Fibroblast of villous mesenchyme (primary cell): ENCODE measurements at places on chromosomes 5 and 9. TPM values are rescaled to one million over a fixed set of nuclear protein-coding genes. Genes with fewer than 3 reads are reported as not detected.

GRCh38 chr9:133704711-133705181, 33.4 kb downstream of the SARDH start:
- no peak for DNase-seq

GRCh38 chr5:74200560-74200959, 440.0 kb downstream of the ENC1 start:
- DNase-seq: no peak

The SVEP1 gene
- total RNA-seq: 39.6 and 81.2 TPM in 2 replicates

GRCh38 chr5:106331415-106331814, 1339.3 kb downstream of the EFNA5 start:
- peak; percentile 86 for DNase-seq

- no peak for DNase-seq
These were observed 8.6 kb downstream of the BHMT start for GRCh38 chr5:79120221-79120620.

DNA sequence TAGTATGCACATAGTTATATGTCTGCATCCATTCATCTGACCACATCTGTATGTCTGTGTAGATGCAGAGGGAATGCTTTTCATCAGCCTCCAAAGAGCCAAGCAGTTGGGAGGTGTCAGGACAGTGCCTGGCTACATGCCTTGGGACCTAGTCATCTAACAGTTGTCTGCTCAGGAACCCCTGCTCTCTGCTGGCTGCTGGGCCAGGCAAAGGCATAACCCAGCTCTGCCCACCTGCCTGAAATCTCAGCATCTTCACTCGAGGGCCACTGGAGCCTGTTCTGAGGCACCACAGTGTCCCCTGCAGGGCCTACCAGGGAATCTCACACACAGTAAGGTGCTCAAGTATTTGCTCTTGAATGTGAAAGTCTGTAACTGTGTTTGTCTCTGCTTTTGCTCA, 3.7 kb downstream of the C9orf50 start:
- peak; percentile 67 for DNase-seq

The CDKN2B gene
- total RNA-seq: 43.2 and 58.3 TPM in 2 replicates

GRCh38 chr9:83537331-83538171, 650 bp downstream of the FRMD3 start:
- peak; percentile 7 for DNase-seq

DNA sequence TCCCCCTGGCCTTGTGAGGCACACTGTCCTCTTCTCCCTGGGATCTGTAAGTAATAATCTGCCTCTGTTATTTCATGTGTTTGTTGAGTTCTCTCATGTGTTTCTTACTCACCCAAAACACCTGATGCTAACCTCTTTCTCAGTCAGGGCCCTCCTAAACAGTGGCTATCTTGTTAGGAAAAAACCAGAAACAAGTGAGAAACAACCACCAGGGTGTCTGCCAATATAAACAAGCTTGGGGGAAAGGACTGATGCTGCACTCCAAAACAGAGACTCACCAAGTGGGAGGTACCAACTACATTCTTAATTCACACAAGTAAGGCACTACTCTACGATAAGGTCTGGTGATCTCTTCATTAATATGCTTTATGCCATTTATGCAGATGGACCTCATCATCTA, 564.4 kb downstream of the SEMA5A start:
- peak; percentile 28 for DNase-seq

The REEP5 gene
- total RNA-seq: 47.0 and 48.8 TPM in 2 replicates

DNA sequence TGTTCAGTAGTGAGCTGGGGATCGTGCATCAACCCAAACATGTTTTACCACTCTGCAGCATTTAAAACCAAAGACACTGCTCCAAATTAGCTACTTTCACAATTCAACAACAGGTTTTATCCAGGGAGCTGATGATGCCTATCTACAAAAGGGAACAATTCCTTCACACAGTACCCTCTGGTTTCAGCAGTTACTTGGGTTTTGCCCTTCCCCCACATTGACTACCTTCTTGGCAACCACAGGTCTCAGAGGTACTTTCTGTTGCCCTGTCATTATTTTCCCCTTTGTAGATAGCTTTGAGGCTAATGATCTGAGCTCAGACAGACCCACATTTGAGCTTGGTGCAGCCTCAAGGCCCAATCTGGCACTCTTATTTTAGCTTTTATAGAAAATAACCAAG, 96.1 kb downstream of the WDR41 start:
- DNase-seq: no peak

DNA sequence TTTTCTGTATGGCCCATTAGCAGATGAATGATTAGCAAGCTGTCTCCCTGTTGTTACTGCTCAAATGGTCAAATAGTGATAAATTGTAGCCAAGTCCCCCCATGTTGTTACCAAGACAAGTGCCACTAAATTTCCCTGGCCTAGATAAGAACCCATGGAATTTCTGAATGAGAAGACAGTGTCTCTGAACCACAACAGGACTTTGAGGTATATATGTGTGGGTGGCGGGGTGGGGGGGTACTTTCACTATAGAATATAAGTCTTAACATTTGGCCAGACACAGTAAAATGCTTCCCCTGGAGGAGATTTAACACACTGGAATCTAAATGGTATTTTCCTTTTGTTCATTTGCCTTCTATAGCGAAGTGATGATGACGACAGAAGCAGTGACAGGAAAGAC, 28.7 kb downstream of the XPA start:
- no peak for DNase-seq

The CARD9 gene
- total RNA-seq: 14.7 and 20.0 TPM in 2 replicates

The LHFPL2 gene
- total RNA-seq: 35.0 and 44.1 TPM in 2 replicates

DNA sequence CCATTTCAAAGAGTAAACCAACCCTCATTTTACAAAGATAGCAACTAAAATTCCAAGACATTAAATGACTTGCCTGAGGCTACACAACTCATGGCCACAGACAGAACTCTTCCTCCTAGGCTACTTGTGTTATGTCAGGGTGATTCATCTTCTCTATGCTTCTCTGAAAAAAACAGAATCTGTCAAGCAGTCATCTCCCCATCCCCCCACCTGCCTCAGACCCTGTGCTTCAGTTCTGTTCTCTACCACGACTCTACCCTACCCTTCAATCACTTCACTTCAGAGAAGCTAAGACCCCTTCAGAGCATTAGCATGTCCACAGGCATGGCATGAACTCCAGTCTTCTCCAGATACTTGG, 277.7 kb upstream of the PTGER4 start:
- DNase-seq: peak; percentile 25

DNA sequence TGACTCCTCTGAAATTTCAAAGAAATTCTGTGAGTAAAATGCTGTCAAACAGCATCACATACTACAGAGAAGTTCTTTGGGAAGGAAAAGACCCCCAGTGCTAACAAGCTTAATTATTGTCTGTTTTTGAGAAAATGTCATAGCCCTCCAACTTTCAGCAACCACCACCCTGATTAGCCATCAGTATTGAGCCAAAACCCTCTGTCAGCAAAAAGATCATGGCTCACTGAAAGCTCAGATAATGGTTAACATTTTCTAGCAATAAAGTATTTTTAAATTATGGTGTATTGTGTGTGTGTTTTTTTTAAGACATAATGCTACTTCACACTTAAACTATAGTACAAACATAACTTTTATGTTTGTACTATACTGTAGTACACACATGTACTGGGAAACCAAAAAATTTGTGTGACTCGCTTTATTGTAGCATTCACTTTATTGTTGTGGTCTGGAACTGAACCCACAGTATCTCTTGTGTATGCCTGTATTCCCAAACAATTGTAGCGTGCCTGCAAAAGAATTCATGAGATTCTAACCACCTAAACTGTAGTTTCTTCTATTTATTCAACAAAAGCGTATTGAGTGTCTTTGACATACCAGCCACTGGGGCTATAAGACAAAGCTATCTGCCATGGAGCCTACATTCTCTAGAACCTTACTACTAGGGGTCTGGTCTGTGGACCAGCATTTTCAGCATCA, 31.6 kb downstream of the TLE4 start:
- no peak for DNase-seq

- DNase-seq: no peak
These were observed 80.6 kb downstream of the MYO10 start for GRCh38 chr5:16855485-16855884.

DNA sequence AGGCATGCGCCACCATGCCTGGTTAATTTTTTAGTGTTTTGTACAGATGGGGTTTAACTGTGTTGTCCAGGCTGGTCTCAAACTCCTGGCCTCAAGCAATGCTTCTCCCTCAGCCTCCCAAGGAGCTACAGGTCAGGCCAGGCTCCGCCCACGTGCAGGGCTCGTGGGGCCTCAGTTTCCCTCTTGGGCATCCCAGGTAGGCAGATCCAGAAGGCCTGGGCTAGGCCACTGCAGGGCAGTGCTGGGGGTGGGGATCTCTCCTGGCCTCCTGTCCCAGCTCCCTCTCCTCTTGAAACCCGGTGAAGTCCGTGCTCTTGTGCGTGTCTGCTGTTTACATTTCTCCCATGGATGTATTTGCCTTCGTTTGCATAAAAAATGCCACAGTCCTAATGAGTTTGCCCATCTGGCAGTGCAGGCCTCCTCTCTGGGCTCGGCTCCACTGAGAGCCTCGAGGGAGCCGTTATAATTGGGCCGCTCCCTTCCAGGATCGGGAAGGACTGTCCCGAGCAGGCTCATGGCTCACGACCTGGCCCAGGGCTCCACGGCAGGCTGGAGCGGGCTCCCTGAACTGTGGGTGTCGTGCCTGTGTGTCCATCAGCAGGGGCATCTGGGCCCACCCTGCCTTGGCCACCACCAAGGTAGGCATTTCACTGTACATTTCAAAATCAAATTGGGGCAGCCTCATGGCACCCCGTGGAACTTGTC, 52.6 kb upstream of the RUFY1 start:
- no peak for DNase-seq

The TAF1L gene
- total RNA-seq: under 0.01 TPM in 1 of 2 replicates, not detected in the other

- DNase-seq: no peak
These were observed 16.9 kb downstream of the LMX1B start for GRCh38 chr9:126630458-126631237.

DNA sequence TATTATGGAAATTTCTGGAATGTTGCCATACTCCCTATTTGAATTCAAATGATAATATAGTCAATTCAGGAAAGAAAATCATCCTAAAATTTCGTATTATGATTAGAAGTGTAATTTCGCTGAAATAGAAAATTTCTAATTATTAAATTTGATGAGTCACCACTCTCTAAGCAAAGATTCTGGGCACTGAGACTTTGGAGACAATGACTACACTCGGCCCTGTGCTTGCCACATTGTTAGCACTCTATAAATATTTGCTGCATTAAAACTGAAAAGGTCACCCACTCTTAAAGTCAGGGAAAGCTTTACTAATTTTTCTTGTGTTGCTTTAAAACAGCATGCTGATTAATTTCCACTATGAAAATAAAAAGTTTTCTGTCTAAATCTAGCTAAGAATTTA, 240.3 kb downstream of the TLE4 start:
- no peak for DNase-seq

DNA sequence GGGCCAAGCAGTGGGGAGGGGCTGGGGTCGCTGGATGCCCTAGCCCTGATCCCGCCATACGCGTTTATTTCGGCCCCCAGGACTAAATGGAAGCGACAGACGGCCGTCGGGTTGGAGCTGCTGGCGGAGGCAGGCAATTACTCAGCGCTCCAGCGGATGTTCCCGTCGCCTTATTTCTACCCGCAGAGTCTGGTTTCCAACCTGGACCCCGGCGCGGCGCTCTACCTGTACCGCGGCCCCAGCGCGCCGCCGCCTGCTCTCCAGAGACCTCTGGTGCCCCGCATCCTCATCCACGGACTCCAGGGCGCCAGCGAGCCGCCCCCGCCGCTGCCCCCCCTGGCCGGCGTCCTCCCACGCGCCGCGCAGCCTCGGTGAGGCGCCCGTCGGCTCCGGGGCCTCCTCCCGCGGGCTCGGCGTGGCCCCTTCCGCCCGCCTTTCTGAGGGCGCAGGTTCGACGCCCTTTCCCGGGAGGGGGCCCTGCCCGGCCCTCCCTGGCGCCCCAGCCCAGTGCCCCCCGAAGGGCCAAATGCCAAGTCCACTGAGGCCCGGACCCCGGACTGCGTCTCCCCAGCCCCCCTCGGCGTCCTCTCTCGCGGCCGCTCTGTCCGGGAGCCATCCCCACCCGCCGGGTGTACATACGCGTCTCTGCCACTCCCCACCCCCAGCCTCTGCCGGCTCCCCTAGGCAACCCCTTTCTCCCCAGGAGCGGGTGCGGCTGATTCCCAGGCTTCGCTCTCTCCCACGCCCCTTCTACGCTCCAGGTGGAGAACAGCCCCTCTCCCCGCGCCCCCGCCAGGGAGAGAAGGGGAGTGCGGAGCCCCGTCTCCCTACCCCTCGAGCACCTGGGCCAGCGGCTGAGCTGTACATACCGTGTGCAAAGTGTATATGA, 7.0 kb downstream of the BARHL1 start:
- DNase-seq: no peak

The TXNDC8 gene
- not detected in 2 replicates for total RNA-seq

DNA sequence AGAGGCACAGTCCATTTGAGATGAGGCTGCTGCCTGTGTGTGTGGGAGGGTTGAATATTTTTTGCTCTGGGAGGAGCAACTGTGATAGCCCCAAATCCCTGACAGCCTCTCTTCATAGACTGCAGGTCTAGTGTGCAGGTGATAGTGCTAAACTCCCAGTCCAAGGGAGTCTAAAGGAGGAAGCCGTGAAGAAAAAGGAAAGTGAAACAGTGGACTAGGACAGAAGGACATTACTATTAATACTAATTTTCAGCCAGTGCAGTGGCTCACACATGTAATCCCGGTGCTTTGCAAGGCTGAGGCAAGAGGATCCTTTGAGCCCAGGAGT, 295.0 kb downstream of the PDE4D start:
- DNase-seq: peak; percentile 24

DNA sequence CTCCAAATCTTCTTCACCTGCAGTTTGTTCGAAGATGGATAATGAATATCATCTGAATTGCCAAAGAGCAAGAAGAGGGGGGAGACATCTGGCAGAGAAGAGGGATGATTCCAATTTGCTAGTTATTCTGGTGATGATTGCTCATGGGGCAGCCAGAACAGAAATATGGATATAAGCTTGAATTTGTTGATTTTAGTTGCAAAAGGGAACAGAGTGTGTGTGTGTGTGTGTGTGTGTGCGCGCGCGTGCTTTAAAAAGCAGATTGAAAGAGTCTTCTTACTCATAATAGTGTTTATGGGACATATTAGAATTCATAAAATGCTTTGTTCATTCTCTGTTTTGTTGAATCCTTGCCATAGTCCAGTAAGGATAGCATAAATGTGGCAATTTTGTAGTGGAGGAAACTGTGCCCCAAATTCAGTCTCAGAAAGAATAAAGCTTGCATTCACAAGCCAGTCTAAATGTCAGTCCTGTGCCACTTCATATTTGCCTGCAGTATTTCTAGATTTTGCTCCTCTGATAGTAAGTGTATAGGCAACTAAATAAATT, 436.3 kb upstream of the KLF4 start:
- no peak for DNase-seq

The PDE8B gene
- 0.64 and 6.0 TPM in 2 replicates for total RNA-seq

DNA sequence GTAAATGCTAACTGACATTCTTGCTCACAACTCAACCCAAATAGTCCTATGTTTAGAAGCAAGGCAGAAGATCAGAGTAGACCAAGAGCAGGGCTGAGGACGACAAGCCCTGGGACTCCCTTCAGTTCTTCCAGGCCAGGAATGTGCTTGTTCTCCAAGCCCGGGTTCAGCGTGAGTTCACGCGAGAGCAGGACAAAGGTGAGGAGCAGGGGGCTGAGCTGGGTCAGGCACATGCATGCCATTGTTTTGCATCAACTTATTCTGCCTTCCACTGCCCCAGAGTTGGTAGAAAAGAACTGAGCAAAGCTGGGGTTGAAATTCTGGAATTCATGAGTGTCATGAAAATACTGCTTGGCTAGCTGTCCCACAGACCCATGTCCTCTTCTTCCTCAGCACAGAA, 206.5 kb downstream of the PAX5 start:
- no peak for DNase-seq
